Lower lobe of right lung (tissue), 2 donors: ENCODE measurements at places on chromosomes 4 and X.
A peak's percentile ranks its signal among the peaks of the same experiment; 100 is the strongest.

- no peaks in the 10 kb centered on the region for H3K36me3 ChIP-seq
- no peak for DNase-seq
- H3K27me3 ChIP-seq, result no peaks in the 10 kb centered on the region
- no peaks in the 10 kb centered on the region for H3K4me1 ChIP-seq
Observed at GRCh38 chrX:1261285-1261684, 7.3 kb upstream of the CSF2RA start.

GRCh38 chr4:7581477-7581876, 146.7 kb upstream of the PSAPL1 start:
- H3K27ac ChIP-seq, result no peak overlapping the region
- H3K4me3 ChIP-seq, result no peak overlapping the region
- H3K36me3 ChIP-seq, result no peaks in the 10 kb centered on the region

GRCh38 chr4:22014222-22014741, 65.7 kb upstream of the KCNIP4 start:
- H3K27me3 ChIP-seq, result no peaks in the 10 kb centered on the region
- no peaks in the 10 kb centered on the region for H3K36me3 ChIP-seq
- H3K27ac ChIP-seq, result no peak overlapping the region
- no peaks in the 10 kb centered on the region for H3K4me1 ChIP-seq

DNA sequence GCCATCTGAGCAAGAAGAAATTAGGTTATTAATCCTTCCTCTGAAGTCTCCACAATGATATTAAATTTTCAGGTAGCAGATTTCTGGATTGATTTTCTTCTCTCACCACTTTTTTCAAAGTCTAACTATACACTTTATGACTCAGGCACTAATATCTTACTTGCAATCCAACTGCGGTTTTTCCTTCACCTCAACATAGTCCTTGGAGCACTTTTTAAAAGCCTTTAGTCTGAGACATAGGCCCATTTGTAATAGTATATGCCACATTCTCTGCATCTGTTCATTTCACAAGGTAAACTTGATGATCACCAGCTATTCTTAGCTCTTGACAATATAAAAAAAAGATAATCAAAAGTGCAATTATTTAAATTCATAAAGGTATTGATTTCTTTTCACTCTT, 55.9 kb upstream of the EDNRA start:
- H3K27me3 ChIP-seq, result no peaks in the 10 kb centered on the region
- no peaks in the 10 kb centered on the region for H3K36me3 ChIP-seq
- no peak overlapping the region for H3K27ac ChIP-seq
- no peak overlapping the region for H3K4me3 ChIP-seq
- H3K4me1 ChIP-seq, result no peaks in the 10 kb centered on the region

DNA sequence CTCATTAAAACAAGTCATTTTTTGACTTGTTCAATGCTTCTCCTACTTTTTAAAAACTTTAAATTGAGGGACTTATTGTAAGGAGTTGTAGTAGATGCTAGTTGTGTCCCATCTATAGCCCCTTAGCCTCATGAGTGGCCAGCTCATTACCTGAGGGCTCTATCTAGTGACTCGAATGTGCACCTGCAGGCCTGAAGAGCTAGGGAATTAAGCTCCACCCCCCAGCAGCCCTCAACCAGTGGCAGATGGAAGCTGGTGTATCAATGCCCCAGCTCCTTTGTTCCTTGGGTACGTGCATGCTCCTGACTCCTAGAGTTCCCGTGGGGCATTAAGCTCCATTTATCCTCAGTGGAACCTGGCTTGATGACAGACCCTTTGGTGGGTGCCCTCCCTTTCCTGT, 146.7 kb upstream of the FAM9B start:
- no peak overlapping the region for H3K27ac ChIP-seq
- no peaks in the 10 kb centered on the region for H3K4me1 ChIP-seq
- DNase-seq, result no peak
- no peak overlapping the region for H3K4me3 ChIP-seq
- no peaks in the 10 kb centered on the region for H3K27me3 ChIP-seq

GRCh38 chr4:1192091-1192492, 19.7 kb upstream of the SPON2 start:
- no peaks in the 10 kb centered on the region for H3K36me3 ChIP-seq
- no peaks in the 10 kb centered on the region for H3K27me3 ChIP-seq
- H3K4me3 ChIP-seq, result no peak overlapping the region
- peaks cover 32% of the 10 kb centered on the region for H3K4me1 ChIP-seq
- peak overlapping the region; percentile 73 for H3K27ac ChIP-seq
- DNase-seq, result peak; percentile 64

- no peaks in the 10 kb centered on the region for H3K27me3 ChIP-seq
- DNase-seq, result no peak
- no peak overlapping the region for H3K27ac ChIP-seq
- no peaks in the 10 kb centered on the region for H3K36me3 ChIP-seq
- H3K4me3 ChIP-seq, result no peak overlapping the region
Observed at GRCh38 chr4:113181289-113182007, 132.0 kb downstream of the ANK2 start.

- H3K27ac ChIP-seq, result no peak overlapping the region
- H3K4me3 ChIP-seq, result no peak overlapping the region
- DNase-seq, result no peak
- H3K4me1 ChIP-seq, result peaks cover 8% of the 10 kb centered on the region
- H3K36me3 ChIP-seq, result no peaks in the 10 kb centered on the region
Observed at GRCh38 chr4:83561381-83561780, 25.5 kb downstream of the GPAT3 start.

DNA sequence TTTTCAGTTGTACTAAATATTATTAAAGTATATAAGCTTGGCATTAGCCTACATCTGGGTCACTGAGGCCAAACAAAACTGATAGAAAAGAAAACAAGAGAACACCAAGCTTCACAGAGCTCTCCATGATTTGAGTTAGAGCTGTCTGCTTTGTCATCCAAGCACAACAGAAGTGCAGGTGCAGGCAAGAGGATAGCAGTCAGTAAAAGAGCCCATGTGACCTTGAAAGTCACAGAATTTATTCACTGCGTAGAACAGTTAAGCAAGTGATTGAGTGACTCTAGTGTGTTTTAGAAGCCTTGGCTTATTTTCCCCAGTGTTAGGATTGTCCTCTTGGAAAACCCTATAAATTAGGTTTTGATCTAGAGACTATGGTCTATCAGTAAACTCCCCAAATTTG, 49.4 kb upstream of the PRDM5 start:
- no peak for DNase-seq
- H3K36me3 ChIP-seq, result no peaks in the 10 kb centered on the region
- H3K27ac ChIP-seq, result no peak overlapping the region
- no peaks in the 10 kb centered on the region for H3K27me3 ChIP-seq

DNA sequence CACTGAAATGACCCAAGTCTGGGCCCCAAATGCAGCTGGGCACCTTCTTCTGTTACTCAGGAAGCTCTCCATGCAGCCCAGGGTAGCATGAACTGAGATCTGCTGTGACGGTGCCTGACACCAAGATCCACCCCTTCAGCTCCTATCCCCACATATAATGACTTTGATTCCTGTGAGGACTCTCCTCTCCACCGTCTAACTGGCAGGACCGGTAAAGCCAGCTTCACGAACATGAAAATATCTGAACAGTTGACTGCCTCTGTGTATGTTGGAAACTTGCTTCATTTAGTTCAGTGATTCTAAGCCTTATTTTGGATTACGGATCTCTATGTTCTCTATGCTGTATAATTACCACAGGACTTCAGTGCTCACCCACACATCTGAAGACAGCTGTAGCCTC, 115.5 kb upstream of the TMEM150C start:
- H3K27ac ChIP-seq, result no peak overlapping the region
- H3K36me3 ChIP-seq, result no peaks in the 10 kb centered on the region
- no peak for DNase-seq
- no peak overlapping the region for H3K4me3 ChIP-seq
- no peaks in the 10 kb centered on the region for H3K27me3 ChIP-seq
- H3K4me1 ChIP-seq, result no peaks in the 10 kb centered on the region

- no peak for DNase-seq
- no peaks in the 10 kb centered on the region for H3K27me3 ChIP-seq
- no peaks in the 10 kb centered on the region for H3K4me1 ChIP-seq
Observed at GRCh38 chrX:18406531-18407266, 18.7 kb upstream of the CDKL5 start.

- no peaks in the 10 kb centered on the region for H3K4me1 ChIP-seq
- H3K27me3 ChIP-seq, result no peaks in the 10 kb centered on the region
- DNase-seq, result no peak
- no peaks in the 10 kb centered on the region for H3K36me3 ChIP-seq
- no peak overlapping the region for H3K4me3 ChIP-seq
Observed at GRCh38 chrX:132188175-132188574, 31.1 kb downstream of the RAP2C start.

GRCh38 chr4:174005422-174005821, 278.0 kb downstream of the FBXO8 start:
- no peaks in the 10 kb centered on the region for H3K27me3 ChIP-seq
- no peak overlapping the region for H3K4me3 ChIP-seq
- no peaks in the 10 kb centered on the region for H3K36me3 ChIP-seq
- no peak for DNase-seq

DNA sequence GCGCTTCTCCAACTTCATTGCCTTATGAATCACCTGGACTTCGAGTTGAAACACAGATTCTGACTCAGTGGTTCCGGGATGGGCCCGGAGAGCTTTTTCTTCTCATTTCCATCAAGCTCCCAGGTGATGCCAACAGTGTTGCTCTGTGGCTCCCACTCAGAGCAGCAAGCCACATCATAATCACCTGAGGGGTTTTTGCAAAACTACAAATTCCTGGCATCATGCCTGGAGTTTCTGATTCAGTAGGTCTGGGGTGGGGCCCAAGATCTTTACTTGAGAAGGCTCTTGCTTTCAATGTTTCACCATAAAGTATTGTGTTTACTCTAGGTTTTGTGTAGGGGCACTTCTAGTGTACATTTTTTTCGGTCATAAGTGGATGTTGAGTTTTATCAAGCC, 7.0 kb downstream of the MTM1 start:
- no peak for DNase-seq
- no peaks in the 10 kb centered on the region for H3K27me3 ChIP-seq
- no peaks in the 10 kb centered on the region for H3K36me3 ChIP-seq
- H3K4me3 ChIP-seq, result no peak overlapping the region
